ENCODE measurements at places on chromosomes 12 and 14.

- H3K36me3 ChIP-seq: peaks cover 41% of the 10 kb centered on the region
- H3K4me3 ChIP-seq: peak overlapping the region; percentile 33
- H3K4me1 ChIP-seq: peaks cover 22% of the 10 kb centered on the region
- no peak for DNase-seq
- H3K27me3 ChIP-seq: no peaks in the 10 kb centered on the region
Observed at GRCh38 chr12:123743002-123743401, 19.1 kb upstream of the DNAH10 start.

DNA sequence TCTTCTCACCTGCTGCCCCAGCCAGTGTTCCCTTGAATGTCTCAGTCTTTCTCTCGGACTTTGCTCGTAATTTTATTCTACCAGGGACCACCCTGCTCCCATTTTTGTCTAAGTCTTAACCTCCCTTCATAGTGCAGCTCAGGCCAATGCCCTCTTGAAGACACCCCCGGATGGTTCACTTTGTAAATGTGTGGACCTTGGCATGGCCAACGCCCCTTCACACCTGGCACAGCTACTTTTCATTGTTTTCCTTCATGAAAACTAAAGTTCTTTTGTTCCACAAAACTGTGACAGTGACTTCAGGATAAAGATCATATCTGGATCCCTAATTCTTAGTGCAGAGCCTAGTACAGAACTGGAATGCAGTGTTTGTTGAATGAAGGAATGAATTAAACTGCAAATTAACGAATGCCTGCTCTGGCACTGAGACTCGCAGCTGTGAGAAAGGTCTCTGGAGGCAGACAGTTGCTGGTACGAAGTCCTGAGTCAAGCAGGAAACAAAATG, 3.5 kb upstream of the RNASE4 start:
- DNase-seq: no peak
- H3K27ac ChIP-seq: no peak overlapping the region
- H3K27me3 ChIP-seq: peaks cover 4% of the 10 kb centered on the region
- no peaks in the 10 kb centered on the region for H3K36me3 ChIP-seq
- peaks cover 29% of the 10 kb centered on the region for H3K4me1 ChIP-seq

GRCh38 chr14:103402695-103403094, 17.5 kb downstream of the MARK3 start:
- no peak overlapping the region for H3K27ac ChIP-seq
- H3K4me3 ChIP-seq: no peak overlapping the region
- H3K36me3 ChIP-seq: peaks cover 15% of the 10 kb centered on the region
- DNase-seq: no peak

- peaks cover 28% of the 10 kb centered on the region for H3K27me3 ChIP-seq
- no peaks in the 10 kb centered on the region for H3K36me3 ChIP-seq
- peak; percentile 64 for DNase-seq
- H3K4me3 ChIP-seq: no peak overlapping the region
- peaks cover 14% of the 10 kb centered on the region for H3K4me1 ChIP-seq
- no peak overlapping the region for H3K27ac ChIP-seq
Observed at GRCh38 chr12:116861320-116861719, 19.9 kb downstream of the HRK start.
